ENCODE measurements at places on chromosomes 6 and 20. TPM values are rescaled to one million over a fixed set of nuclear protein-coding genes. Genes with fewer than 3 reads are reported as not detected.

- DNase-seq = peak; percentile 53
These were observed 14.0 kb downstream of the RBL1 start for GRCh38 chr20:37081717-37082289.

DNA sequence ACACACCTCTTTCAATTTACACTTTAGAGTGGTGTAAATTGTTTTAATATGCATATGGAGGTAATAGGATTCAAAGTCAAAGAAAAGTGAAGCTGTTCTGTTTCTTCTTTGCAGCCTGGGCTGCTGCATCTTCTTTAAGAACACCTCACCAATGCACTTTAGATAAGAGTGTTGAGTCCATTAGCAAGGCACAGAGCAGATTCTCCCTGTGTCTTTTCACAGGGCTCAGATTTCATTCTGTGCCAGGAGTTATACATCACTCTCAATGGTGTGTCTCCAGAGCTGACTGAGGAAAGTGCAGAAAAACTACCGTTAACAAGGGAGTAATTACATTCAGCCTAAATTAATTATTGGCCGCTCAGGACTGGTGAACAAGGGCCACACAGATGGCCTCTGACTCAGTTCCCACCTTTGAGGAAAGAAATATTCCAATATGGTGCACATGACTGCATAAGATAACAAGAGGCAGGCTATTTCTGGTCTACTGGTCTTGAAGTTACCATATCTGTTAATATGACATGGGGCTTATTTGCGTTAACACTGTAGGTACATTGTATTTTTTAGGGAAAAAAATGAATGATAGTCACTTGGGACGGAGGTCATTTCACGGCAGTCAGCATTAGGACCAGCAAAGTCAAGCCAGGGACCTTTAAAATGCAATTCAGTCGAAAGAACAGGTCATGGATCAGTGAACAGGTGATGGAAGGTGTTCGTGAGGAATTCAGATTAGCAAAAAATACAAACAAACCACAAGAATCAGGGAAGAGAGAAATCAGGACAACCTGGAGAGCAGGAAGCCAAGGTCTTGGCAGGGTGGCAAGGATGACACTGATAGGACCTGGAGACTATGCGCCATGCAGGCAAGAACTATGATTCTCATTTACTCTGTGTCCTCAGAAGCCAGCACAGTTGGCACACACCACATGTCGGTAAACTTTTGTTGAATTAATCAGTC lies 203.7 kb downstream of the TBX18 start:
- DNase-seq = no peak

DNA sequence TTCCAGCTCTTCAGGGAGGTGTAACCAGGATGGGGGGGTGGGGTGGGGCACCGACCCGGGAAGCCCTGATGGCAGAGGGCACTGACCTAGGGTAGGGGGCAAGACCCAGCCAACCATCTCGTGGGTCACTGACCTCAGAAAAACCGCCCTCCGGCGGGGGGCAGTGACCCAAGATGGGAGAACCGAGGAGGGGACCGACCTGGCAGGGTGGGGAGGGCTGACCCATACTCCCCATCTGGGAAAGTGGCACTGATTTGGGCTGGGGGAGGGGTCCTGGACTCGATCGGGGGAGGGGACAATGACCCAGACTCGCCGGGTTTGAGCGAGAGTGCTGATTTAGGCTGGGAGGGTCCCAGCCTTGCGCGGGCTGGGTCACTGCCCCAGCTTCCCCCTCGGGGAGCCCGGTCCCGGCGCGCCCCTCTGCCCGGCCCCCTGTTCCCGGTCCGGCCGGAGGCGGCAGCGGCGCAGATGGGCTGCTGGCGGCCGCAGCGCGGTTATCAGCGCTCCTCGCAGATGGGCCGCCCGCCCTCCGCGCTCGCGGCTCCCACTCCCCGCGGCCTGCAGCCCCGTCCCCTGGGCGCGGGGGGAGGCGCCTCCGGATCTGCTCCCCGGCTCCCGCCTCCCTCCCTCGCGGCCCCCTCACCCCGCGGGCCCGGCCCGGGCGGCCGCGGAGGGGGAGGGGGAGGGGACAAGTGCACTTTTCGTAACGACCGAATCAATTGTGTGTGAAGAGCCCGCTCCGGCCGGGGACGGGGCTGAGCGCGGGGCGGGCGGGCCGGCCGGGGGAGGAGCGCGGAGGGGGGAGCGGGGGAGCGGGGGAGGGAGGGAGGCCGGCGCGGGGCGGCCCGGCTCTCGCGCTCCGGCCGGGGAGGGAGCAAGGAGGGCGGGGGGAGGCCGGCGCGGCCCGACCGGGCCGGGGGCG lies 2.2 kb downstream of the NOL4L start:
- peak; percentile 77 for DNase-seq

GRCh38 chr6:119384444-119384843 lies 34.9 kb upstream of the MAN1A1 start:
- DNase-seq = no peak

The KIAA1755 gene
- total RNA-seq = 0.88 TPM
